ENCODE measurements at places on chromosomes 1 and 21.

DNA sequence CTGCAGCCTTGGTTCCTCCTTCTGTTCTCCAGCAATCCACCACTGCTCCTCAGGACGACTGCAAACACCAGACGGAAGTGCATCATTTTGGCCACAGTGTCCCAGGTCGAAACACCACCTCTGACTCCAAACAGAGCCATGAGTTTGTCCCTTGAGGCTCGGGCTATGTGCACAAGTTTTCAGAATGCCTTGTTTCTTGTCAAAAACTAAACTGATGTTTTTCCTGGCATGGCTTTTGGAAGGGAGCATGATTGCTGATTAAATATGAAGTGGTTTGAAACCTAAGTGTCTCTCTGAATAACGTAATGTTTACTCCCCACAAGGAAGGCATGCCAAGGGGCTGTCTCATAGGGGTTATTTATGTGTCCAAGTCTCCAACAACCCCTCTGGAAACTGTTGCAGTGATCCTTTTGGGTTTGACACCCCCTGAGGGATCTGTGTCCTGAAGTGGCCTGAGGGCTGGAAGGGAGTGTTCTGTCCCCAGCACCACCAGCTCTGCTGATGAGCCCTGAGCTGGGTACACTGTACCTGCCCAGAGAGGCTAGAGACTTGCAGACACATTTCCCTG is 132.7 kb downstream of the PLPP3 start:
- H3K27me3 ChIP-seq: peaks cover 3% of the 10 kb centered on the region
- no peaks in the 10 kb centered on the region for H3K4me1 ChIP-seq
- DNase-seq: no peak
- H3K4me3 ChIP-seq: no peak overlapping the region

DNA sequence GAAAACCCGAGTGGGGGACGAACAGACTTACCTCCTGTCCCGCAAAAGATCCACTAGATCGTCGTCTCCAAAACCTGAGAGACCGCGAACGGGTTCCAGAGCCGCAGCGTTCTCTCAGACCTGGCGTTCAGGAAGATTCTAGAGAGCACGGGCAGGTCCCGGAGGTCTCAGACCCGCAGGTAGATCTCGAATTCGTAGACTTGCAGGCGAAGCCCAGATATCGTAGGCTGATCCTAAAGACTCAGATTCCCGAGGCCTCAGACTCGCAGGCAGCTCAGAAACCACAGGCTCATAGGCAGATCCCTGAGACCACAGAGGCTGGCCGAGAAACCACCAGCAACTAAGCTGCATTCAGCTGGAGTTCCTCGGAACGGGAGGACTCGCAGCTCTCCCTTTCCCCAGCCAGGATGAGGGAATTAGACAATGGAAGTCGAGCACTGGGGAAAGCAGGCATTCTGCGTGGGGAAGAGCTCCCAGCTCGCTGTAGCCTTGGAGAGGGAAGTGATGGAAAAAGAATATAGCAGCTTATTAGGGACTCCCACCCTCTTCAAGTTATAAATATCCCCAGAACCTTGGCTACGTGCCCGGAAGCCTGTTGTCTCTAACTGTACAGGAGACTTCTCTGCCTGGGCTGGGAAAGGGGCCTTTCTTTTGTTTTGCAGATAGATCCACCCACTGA is at the start of gene ZNF436:
Gene ZNF436, minus strand, starts transcription at position 502 of the 679 bp plus-strand sequence. CDS start 1,831 bp downstream, outside the sequence.
- H3K27me3 ChIP-seq: no peaks in the 10 kb centered on the region
- peaks cover 27% of the 10 kb centered on the region for H3K4me1 ChIP-seq
- peak within 1 kb of the TSS; percentile 99 for H3K4me3 ChIP-seq
- peak; percentile 12 for DNase-seq

GRCh38 chr1:176541663-176542062 is 78.7 kb downstream of the PAPPA2 start:
- H3K27ac ChIP-seq: no peak overlapping the region
- DNase-seq: no peak
- H3K27me3 ChIP-seq: no peaks in the 10 kb centered on the region
- no peak overlapping the region for H3K4me3 ChIP-seq
- no peaks in the 10 kb centered on the region for H3K4me1 ChIP-seq
- no peaks in the 10 kb centered on the region for H3K36me3 ChIP-seq

GRCh38 chr1:43293176-43293575 is 7.6 kb upstream of the TIE1 start:
- H3K36me3 ChIP-seq: no peaks in the 10 kb centered on the region
- H3K4me3 ChIP-seq: no peak overlapping the region
- DNase-seq: no peak
- H3K4me1 ChIP-seq: no peaks in the 10 kb centered on the region
- H3K27ac ChIP-seq: no peak overlapping the region

DNA sequence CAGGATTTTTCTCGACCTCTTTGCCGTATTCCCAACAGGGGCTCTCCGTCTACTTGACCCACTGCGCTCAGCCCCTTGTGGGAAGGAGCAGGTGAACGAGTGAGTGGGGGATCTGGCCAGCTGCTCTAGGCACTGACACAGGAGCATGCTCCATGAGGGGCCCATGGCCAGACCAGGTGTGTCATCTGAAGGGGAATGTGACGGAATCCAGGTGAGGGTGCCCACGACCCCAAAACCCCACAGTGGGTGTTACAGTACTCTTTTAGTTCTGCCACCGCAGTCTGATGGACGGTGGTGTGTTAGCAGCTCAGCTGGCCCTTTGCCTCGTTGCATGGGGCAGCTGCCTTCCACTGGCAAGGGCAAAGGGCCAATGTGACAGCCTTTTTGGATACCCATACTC is 601.4 kb upstream of the NCAM2 start:
- H3K4me3 ChIP-seq: no peak overlapping the region
- no peaks in the 10 kb centered on the region for H3K4me1 ChIP-seq
- H3K27ac ChIP-seq: no peak overlapping the region
- H3K36me3 ChIP-seq: no peaks in the 10 kb centered on the region
